ENCODE measurements at places on chromosomes 4 and X.
A peak's percentile ranks its signal among the peaks of the same experiment; 100 is the strongest.

DNA sequence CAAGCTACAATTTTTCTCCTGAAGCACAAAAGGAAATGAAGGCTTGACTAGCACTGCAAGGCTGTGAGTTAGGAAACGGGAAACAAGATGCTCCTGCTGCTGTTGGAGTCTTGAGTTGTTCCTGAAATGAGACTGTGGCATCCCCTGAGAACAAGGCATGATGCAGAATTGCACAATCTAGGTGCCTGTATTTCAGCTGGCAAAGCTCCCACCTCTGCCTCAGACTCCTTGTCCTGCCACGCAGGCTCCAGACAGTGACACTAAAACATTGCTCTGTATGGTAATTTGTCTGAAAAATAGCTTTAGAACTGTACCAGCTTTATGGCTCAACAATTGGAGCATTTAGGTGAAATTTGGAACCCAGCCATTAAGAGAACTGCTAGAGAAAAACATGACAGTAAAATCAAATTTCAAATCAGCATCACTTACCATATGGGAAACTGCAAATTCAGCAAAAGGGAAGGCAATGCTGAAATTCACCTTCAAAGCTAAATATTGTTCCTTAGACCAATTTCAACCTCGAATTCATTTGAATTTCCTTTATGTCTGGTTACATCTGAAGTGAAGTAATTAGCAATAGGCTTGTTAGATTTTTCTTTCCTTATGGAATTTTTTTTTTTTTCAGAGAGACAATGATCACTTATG, 103.4 kb downstream of the MFAP3L start:
- DNase-seq, result no peak

DNA sequence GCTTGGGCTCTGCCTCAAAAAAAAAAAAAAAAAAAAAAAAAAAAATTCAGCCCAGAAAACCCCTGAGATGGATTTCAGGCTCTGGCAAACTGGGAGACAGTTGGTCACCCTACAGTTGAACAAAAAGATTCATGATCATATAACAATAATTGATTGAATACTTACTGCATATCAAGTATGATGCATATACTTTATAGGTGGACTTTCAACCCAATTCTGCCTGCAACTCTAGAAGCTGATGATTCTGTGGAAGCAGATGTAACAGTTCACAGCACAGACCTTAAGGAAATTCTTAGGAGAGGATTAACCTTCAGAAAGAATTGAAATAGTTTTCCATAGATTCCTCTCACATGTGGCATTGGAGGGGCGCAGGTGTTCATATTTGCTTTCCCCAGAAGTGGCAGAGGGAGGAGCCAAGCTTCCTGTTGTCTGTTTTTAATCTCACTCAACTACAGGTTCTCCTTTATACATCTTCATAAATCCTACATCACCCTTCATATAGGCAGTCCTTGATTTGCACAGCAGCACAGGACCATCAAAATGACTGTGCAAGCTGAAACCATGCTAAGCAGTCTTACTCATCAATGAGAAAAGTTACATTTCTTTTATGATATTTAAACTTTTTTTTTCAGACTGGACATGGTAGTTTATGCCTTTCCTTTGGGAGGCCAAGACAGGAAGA, 149.4 kb upstream of the KLF3 start:
- no peak for DNase-seq

- DNase-seq, result no peak
Observed at GRCh38 chrX:8235026-8235425, 64.0 kb upstream of the VCX2 start.

DNA sequence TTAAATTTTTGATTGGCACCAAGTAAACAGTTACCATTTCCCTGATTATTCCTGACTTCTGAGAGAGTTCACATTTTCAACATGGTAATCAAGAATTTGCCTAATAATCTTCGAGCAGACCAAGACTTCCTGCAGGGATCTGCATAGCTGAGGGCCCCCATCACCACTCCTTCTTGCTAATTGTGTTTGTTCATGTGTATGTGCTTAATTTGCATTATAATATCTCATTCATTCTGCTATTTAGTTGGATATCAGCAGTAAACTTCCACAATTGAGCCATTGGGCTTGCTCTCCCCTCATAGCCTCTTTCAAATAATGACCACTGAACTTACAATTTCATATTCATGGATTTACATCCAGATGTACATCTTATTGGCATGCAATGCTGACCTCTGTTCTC, 292.5 kb downstream of the SPATA18 start:
- no peak for DNase-seq

DNA sequence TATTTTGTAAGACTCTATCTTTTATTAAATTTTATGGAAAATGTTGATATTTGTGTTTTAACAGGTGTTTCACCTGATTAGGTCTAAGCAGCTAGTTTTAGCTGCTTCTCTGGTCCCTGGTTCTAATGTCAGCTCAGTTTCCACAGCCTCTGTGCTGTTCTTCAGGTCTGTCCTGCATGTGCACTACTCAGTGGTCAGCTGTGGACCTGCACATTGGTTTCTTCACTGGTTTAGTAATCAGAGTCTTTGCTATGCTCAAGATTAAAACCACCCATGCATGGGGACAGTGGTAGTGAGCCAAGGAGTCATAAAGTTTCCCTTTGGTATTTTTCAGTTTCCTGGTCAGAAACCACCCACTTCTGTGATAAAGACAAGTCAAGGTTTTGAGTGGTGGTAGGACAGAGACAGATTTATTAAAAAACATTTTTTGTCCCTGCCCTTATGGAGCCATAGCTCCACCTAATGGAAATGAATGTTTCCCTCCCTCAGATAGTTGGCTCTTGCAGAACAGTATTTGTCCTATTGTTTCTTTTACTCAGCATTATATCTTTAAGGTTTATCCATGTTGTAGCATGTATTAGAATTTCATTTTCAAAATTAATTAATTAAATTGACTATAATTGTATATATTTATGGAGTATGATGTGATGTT, 36.8 kb upstream of the VBP1 start:
- DNase-seq, result no peak

DNA sequence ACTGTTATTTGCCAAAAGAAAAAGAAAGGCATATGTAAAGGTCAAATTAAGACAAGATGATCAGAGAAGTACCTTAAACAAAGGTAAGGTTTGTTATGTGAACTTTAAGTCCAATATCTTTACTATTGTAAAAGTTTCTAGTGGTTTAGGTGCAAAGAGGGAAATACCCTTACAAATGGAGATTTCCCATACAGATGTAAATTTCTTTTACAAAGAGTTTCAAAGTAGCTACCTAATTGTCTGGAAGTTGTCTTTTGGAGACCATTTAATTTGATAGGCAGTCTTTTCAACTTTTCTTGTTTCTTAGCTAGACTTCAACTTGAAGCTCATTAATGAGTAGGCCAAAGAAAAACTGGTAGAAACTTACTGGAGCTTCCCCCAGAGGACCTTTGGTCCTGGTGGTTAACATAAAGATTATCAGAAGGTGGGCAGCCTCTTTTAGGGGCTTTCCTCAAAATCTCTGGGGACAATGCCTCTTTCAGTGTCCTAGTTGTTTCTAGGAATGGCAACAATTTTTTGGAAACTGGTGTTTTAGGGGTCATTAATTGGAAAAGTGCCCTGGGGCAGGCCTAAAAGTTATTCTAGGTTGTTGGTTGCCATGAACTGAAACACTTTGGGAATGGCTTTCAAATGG, 297.3 kb downstream of the GUCY2F start:
- no peak for DNase-seq

GRCh38 chrX:15366506-15367352, 17.5 kb downstream of the VEGFD start:
- no peak for DNase-seq

DNA sequence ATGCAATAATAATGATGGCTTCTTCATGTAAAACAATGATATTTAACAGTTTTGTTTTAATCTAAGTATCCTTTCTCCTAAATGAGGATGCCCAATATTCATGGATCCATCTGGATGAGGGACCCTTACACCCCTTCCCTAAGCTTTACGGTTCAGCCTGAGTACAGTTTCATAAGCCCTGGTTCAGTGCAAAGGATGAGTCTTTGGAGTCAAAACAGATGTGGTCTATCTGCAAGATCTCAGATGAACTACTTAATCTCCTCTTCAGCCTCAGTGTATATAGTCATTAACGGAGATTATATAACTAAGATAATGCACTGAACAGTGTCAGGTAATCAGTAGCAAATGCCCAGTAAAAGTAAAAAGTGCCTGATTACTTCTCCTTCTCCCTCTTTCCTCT, 22.1 kb downstream of the ANXA5 start:
- no peak for DNase-seq

- DNase-seq, result no peak
Observed at GRCh38 chr4:77344001-77344400, 187.0 kb downstream of the CCNG2 start.

DNA sequence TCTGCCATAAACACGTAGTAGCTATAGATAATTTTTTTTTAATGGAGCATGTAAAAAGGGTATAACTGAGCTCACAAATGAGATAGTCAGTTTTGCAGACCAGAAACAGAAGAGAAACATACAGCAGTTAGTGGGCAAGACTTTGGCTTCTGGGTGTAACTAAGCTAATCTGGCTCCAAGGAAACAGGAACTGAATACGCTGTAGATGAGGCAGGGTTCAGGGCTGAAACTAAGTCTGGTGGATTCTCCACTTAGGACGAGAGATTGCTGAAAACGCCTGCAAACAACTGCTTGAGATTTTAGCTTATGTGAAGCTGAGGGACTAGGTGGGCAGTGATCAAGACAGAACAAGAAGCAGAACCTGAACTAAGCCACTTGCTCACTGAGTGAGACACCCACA, 91.7 kb downstream of the SMIM20 start:
- DNase-seq, result no peak

DNA sequence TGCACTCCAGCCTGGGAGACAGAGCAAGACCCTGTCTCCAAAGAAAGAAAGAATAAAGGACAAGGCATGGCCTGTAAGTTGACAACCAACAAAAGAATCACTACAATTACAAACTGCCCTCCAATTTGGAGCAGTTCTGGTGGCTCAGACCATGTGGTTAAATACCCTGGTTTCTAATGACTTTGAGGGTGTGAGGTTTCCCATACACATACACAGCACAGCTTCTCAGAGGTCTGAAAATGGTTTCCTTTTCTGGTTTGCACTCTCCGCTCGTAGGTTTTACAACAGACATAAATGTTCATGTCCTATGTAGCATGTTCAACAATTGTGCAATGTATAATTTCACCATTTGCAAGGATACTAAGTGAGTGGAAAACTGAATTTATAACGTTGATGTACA, 34.2 kb upstream of the MXRA5 start:
- DNase-seq, result no peak

DNA sequence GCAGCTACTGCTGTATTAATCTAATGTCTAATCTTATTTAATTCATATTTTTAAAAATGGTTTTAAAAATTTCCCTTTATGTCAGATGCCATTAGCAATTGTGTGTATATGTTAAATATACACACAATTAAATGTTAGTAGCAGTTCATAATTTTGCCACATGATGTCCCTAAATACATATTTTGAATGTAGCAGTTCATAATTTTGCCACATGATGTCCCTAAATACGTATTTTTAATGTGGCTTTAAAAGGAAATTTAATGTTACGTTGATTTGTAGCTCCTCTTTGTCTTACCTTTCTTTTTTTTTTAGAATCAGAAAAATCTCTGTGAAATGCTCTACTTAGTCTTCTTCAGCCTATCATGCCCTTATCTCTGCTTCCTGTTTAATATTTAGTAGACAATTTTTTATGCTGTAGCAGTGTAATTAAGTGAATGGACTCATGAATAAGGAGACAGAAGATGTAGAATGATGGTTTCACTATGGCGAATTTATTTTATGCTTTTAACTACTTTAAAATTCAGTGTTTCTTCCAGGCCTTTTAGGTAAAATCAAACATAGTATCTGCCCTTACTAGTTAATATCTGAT, 26.1 kb downstream of the RBM46 start:
- peak; percentile 13 for DNase-seq

DNA sequence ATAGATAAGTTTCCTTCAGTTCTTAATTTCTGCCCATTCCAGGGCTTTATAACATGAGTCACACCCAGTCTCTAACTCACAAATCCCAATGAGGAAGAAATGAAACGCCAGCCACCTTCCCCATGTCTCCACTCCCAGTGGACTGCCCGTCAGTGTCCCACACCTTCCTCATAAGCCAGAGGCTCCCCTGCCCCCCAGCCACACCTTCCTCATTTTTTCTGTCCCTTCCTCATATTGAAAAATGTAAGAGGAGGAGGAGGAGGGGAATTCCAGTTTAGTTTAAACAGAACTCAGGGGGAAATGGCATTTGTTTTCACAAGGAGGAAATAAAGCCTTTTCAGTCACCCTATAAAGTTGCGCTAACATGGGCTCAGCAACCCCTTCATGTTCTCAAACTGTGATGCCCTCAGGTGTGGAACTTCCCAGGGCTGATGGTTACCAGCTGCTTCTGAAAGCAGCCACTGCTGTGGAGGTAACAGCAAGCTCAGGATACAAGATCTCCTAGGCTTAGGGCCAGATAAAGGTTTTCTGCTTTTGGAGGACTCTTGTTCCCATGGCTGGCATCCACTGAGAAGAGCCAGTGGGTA, 97.8 kb downstream of the PARM1 start:
- DNase-seq, result no peak

- no peak for DNase-seq
Observed at GRCh38 chr4:39048311-39048710, 13.7 kb upstream of the KLHL5 start.

DNA sequence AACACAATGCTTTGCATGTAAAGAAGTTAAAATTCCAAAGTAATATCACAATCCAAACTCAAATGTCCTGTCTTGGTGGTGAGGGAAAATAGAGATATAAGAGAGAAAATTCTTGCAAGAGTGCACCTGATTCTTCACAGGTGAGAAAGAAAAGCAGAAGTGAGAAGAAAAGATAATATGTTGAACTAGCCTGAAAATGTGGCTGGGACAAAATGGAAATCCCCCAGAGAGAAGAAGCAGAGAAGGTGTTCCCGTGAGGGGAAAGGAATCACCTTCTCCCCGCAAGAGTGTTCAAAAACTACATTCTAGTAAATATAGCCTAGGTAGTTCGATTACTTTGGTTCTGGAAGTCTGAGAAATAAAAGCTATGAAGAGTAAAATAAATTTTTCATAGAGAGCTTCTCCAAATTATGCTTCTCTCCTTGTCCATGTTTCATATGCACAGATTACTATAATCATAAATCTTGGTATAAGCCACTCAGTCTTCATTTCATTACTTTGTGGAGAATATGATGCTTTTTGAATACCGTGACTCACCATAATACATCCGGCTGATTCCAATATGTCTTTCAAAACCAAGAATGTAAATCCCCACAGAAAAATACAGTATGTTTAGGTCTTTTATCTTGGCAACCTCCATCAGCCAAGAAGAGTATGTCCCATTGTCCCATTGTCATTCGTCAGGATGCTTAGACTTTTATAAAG, 63.1 kb downstream of the COX18 start:
- no peak for DNase-seq

DNA sequence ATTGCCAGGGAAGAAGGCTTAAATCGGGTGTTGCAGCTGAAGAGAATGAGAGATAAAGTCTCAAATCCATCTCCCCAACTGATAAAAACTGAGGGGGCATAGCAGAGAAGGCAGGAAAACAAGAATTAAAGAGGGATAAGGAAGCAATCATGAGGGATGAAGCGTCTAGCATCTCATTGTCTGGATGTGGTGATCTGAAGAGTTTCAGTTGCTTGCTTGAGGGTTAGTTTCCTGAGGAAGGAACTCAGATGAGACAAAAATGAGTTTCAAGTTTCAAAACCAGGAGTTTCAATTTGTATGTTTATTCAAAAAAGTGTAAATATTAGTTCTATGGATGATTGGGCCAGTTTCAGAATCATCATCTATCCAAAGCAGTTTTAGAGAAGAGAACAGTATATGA, 496.9 kb downstream of the RAB28 start:
- DNase-seq, result no peak
